ENCODE measurements at places on chromosomes 1 and 21. TPM values are rescaled to one million over a fixed set of nuclear protein-coding genes. Genes with fewer than 3 reads are reported as not detected.

Gene LYPD8
- not detected for total RNA-seq

Gene MAN1C1
- 0.37 TPM for total RNA-seq

Gene TMEM50A
- total RNA-seq: 82.6 TPM

- no peak overlapping the region for H3K27ac ChIP-seq
- H3K36me3 ChIP-seq: no peaks in the 10 kb centered on the region
- peaks cover 13% of the 10 kb centered on the region for H3K27me3 ChIP-seq
- no peak overlapping the region for H3K4me3 ChIP-seq
- DNase-seq: no peak
- H3K4me1 ChIP-seq: no peaks in the 10 kb centered on the region
These were observed 34.0 kb upstream of the HSD17B7 start for GRCh38 chr1:162756523-162756922.

- H3K4me3 ChIP-seq: no peak overlapping the region
- no peaks in the 10 kb centered on the region for H3K27me3 ChIP-seq
- no peak overlapping the region for H3K27ac ChIP-seq
These were observed 658.5 kb downstream of the USP25 start for GRCh38 chr21:16388291-16388690.

DNA sequence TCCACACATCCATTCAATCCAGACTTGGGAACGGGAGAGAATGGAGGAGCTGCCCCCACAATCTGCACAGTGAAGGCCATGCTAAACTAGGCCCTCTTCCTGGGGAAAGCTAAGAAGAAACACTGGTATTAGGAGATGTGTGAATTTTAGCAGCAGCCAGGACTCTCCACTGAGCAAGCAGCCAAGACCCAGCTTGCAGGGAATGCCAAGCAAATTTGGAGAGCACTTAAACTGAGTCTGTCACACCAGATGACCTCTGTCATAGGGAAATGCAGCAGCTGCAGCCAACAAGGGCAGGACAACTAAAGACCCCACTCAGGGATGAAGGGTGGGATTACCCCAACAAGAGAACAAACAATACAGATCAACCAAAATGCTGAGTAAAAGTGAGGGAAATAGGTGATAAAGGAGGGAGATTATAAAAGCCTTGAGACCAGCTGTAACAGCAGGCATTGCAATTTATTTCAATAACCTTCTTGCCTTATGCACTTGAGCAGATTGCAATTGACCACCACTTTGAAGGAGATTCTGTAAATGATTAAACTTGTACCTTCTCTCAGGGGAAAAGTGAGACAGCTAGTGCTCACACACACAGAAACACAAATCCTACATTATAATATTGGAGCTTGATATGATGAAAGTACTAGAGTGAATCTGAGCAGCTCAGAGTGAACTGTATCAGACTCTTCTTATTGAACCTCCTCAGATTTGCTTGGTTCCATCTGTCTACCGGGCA is 2.5 kb upstream of the CLCA1 start:
- H3K36me3 ChIP-seq: no peaks in the 10 kb centered on the region
- peaks cover 20% of the 10 kb centered on the region for H3K27me3 ChIP-seq

DNA sequence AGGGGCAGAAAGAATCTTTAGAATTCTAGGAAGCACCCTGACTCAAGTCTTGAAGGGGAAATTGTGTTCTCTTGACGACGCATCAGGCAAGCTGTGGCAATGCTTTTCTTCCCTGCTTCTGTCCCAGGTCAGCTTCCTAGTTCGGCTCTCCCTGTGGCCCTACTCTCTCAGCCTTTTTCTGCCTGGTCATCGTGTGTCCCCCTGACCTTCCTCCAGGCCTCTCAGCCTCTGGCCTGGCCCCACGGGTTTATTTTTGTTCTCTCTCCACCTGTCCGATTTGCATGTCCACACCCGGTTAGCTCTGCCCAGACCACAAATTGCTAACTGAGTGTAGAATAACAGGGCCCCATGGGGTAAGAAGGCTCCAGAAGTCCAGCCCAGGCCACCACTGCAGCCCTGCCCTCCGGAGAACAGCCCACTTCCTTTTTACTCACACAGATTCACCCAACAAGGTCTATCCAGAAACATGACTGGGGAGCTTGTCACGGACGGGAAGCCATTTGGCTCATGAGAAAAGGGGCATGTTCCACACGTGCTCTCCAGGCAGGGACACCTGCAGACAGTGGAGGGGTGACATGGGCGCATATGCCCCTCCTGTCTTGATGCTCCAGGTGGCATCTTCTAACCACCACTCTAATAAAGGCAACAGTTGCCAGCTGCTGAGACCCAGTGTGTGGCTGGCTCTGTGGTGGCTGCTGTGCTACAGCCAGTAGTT is 9.8 kb downstream of the KCNN3 start:
- H3K36me3 ChIP-seq: no peaks in the 10 kb centered on the region
- no peak overlapping the region for H3K27ac ChIP-seq
- no peak overlapping the region for H3K4me3 ChIP-seq
- no peak for DNase-seq
- H3K4me1 ChIP-seq: no peaks in the 10 kb centered on the region

DNA sequence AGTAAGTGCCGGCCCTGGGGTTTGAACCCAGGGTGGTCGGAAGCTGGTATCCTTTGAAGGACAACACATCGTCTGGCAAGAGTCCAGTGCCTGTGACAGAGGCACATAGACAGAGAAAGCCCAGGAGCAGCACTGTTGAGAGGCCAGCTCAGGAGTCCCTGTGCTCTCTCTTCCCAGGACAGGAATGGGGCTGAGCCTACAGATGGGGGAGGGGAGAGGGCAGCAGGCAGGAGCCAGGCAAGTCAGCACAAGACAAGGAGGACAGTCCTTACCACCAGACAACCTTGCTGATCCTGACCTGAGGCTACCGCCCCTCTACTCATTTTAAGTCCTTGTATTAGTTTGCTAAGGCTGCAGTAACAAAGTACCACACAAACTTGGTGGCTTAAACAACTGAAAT is 27.7 kb upstream of the SYT6 start:
- H3K36me3 ChIP-seq: no peaks in the 10 kb centered on the region
- no peaks in the 10 kb centered on the region for H3K4me1 ChIP-seq
- DNase-seq: no peak
- H3K27me3 ChIP-seq: peaks cover 29% of the 10 kb centered on the region
- no peak overlapping the region for H3K27ac ChIP-seq

DNA sequence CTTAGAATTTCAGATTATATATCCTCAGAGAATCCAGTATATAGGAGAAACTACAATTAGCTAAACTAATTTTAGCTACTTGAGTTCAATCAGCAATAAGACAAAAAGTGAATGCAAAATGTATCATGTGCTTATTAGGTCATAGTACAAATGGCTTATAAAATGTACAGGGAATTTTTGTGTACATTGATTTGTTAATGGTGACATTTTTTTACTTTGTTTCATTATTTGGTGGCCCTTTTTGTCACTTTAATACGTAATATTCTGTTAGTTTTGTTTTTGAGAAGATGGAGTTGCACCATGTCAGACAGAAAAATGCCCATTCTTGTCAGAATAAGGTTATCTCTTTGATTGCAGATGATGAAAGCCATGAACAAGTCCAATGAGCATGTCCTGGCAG is 33.6 kb downstream of the CC2D1B start:
- no peak overlapping the region for H3K27ac ChIP-seq
- no peaks in the 10 kb centered on the region for H3K27me3 ChIP-seq
- no peak for DNase-seq
- peaks cover under 1% of the 10 kb centered on the region for H3K36me3 ChIP-seq
- H3K4me3 ChIP-seq: no peak overlapping the region

- H3K4me1 ChIP-seq: no peaks in the 10 kb centered on the region
- peaks cover 30% of the 10 kb centered on the region for H3K27me3 ChIP-seq
- H3K4me3 ChIP-seq: no peak overlapping the region
These were observed 15.2 kb downstream of the SPATA21 start for GRCh38 chr1:16422041-16422440.

GRCh38 chr1:42941640-42942330 is 16.9 kb downstream of the SLC2A1 start:
- peak overlapping the region; percentile 64 for H3K4me3 ChIP-seq
- peak; percentile 81 for DNase-seq
- no peaks in the 10 kb centered on the region for H3K27me3 ChIP-seq
- H3K27ac ChIP-seq: peak overlapping the region; percentile 98
- peaks cover 92% of the 10 kb centered on the region for H3K4me1 ChIP-seq
- peaks cover 94% of the 10 kb centered on the region for H3K36me3 ChIP-seq
